ENCODE measurements at places on chromosomes 1 and 21.

DNA sequence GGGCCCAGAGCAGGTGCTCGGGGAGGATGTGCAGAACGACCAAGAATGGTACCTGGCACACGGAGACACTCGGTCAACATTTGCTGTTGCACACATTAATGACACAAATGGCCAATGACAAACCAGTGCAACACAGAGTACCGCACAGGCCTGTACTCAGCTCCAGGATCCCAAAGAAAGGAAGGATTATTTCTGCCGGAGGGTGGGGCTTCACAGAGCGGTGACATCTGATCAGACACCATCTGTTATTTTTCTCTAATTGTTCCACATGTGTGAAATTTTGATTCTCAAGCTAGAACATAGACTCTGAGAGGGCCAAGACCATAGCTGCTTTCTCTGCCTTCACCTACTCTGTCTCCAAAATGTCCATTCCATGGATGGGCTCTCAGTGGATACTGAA is 100.4 kb downstream of the MRPL37 start:
- DNase-seq = no peak

GRCh38 chr1:104072915-104073371 is 323.2 kb downstream of the AMY1C start:
- no peak for DNase-seq

GRCh38 chr1:70061231-70061630 is 144.1 kb downstream of the LRRC40 start:
- DNase-seq = no peak

- DNase-seq = no peak
These were observed 13.3 kb downstream of the KAZN start for GRCh38 chr1:14611792-14612191.

DNA sequence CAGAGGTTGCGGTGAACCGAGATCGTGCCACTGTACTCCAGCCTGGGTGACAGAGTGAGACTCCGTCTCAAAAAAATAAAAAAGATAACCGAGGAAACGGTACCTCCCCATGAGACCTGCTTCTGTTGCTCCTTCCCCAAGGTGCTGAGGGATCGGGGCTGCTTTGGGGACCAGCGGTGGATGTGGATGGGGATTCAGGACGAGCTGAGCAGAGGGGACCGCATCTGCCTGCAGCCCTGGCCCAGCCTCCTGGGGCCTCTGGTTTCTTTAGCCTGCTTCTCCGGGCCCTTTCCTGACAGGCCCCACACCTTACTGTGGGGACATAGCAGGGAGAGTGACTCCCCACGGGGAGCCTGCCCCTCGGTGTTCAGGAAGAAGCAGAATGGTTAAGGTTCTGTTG is 17.1 kb downstream of the SLC66A1 start:
- DNase-seq = no peak

Data from CD8-positive, alpha-beta memory T cell (primary cell).